ENCODE measurements at places on chromosomes 3 and 15. TPM values are rescaled to one million over a fixed set of nuclear protein-coding genes. Genes with fewer than 3 reads are reported as not detected.
A peak's percentile ranks its signal among the peaks of the same experiment; 100 is the strongest.

Gene MYL3
- polyA plus RNA-seq = 39.3 TPM

Gene FBXL22
- not detected for polyA plus RNA-seq

Gene MAGI1
- 10.0 TPM for polyA plus RNA-seq

Gene FAM43A
- polyA plus RNA-seq = 9.8 TPM

GRCh38 chr15:63971904-63972303 is 74.4 kb downstream of the DAPK2 start:
- H3K36me3 ChIP-seq = peaks cover 3% of the 10 kb centered on the region
- H3K27ac ChIP-seq = peak overlapping the region; percentile 90
- DNase-seq = no peak
- peaks cover 29% of the 10 kb centered on the region for H3K4me1 ChIP-seq

DNA sequence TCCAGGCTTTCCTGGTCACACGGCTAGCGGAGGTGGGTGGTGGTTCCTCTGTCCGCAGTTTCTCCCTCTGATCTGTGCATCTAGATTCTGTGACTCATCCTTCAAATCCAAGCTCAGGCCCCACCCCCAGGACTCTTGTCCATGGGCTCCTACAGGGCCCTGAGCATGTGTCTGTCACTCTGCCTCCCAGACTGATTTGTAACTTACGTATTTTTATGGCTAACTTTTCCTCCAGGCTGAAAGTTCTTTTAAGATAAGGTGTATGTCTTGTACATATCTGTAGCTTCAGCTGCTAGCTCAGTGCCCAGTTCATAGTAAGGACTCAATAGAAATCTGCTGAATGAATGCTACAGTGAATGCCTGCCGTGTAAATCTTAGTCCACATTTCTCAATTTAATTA is 8.0 kb downstream of the ESYT3 start:
- peak overlapping the region; percentile 10 for H3K27ac ChIP-seq
- H3K4me3 ChIP-seq = no peak overlapping the region
- H3K27me3 ChIP-seq = no peaks in the 10 kb centered on the region
- H3K4me1 ChIP-seq = no peaks in the 10 kb centered on the region
- H3K36me3 ChIP-seq = no peaks in the 10 kb centered on the region

GRCh38 chr3:144141074-144141473 is 169.5 kb downstream of the DIPK2A start:
- H3K36me3 ChIP-seq = no peaks in the 10 kb centered on the region
- no peak overlapping the region for H3K27ac ChIP-seq
- H3K27me3 ChIP-seq = no peaks in the 10 kb centered on the region

DNA sequence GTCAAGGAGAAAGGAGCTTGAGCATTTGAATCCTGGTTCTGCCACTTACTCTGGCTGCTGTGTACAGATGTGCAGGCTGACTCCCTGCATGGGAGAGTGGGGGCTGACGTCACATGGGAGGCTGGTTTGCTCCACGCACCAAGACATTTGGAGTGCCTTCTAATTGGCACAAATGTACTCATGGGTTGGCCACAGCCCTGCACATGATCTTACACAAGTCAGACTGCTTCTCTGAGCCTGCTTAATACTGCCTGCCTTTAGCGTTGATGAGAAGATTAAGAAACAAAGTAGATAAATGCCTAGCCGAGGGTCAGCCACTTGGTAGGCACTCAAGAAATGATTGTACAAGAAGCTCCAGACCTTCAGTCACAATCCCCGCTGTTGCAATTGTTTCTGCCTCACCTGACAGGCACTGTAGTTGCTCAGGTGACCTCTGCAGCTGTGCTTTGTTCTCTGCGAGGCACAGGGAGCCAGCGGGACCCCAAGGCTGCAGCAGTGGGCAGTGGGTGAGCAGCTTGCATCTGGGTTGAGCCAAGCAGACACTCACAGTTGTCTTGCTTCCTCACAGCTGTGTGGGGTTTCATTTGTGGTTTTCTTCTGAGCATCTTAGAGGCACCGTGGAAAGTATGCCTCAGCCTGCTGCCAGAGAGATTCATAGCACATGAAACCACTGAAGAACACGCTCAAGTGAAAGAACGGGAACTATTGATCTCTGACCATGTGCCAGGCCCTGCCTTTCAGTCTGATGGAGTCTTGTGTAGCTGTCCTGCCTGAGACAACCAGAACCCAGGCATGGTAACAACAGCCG is 33.1 kb downstream of the GRK7 start:
- peak overlapping the region; percentile 22 for H3K27ac ChIP-seq
- no peaks in the 10 kb centered on the region for H3K27me3 ChIP-seq
- H3K4me3 ChIP-seq = no peak overlapping the region
- peak; percentile 46 for DNase-seq
- H3K4me1 ChIP-seq = no peaks in the 10 kb centered on the region

DNA sequence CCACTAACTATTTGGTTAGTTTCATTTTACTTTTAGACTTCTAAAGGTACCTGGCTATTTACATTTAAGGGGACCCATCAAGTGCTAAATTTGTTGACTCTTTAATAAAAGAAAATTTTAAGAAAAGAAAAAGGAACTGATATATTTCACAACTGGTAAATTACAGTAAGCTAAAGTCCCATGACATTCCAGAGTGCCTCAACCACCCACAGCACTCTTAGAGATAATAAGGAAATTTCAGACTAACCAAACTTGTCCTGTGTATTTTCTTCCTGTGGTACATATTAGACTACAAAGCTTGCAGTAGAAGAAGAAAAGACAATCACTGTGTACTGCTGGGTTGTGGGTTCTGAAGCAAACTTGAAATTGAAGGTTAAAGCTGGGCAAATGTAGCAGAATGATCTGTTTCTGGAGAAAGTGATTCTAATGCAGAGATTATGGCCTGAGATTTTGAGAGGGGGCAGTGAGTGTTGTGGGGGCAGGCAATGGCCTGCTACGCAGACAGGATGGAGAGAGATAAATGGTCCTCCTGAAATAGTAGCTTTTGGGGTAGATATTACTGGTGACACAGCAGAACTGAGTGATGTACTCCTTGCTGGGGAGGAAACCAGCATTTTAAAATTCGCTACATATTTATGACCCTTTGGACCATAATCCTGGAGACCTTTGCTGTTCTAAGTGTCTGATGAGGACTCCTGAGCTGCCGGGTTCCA is 24.5 kb upstream of the MFSD1 start:
- no peaks in the 10 kb centered on the region for H3K4me1 ChIP-seq
- peak overlapping the region; percentile 72 for H3K27ac ChIP-seq
- no peaks in the 10 kb centered on the region for H3K36me3 ChIP-seq
- no peaks in the 10 kb centered on the region for H3K27me3 ChIP-seq
- DNase-seq = no peak

GRCh38 chr15:78875107-78875914 is 2.6 kb downstream of the MORF4L1 start:
- H3K4me3 ChIP-seq = peak overlapping the region; percentile 16
- no peaks in the 10 kb centered on the region for H3K27me3 ChIP-seq
- DNase-seq = no peak
- peaks cover 9% of the 10 kb centered on the region for H3K36me3 ChIP-seq
- H3K27ac ChIP-seq = no peak overlapping the region
- peaks cover 21% of the 10 kb centered on the region for H3K4me1 ChIP-seq

- H3K4me3 ChIP-seq = no peak overlapping the region
- H3K4me1 ChIP-seq = no peaks in the 10 kb centered on the region
- DNase-seq = peak; percentile 89
- no peaks in the 10 kb centered on the region for H3K27me3 ChIP-seq
These were observed 1.3 kb upstream of the PIGZ start for GRCh38 chr3:196969660-196970546.

DNA sequence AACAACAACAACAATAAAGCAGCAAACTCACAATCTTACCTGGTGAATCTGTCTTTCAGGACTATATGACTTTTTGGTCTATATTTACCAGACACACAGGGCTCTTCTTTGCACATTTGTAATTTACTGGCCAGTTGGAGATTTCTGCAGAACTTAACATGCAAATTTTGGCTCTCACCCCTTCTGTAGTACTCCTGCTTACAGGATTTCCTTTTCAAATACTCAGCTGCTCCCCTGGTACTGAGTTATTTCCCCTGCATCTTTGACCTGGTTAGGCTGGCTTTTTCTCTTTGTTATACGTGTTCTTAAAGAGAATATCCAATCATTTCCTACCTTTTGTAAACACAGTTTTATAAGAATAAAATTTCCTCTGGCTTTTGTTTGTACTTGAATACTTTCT is 228.0 kb downstream of the MBNL1 start:
- no peaks in the 10 kb centered on the region for H3K36me3 ChIP-seq
- no peak overlapping the region for H3K27ac ChIP-seq
- DNase-seq = no peak
- no peaks in the 10 kb centered on the region for H3K4me1 ChIP-seq
- no peaks in the 10 kb centered on the region for H3K27me3 ChIP-seq

GRCh38 chr3:120708408-120708807 is 26.4 kb upstream of the HGD start:
- no peaks in the 10 kb centered on the region for H3K4me1 ChIP-seq
- H3K4me3 ChIP-seq = no peak overlapping the region
- peaks cover 3% of the 10 kb centered on the region for H3K36me3 ChIP-seq
- no peaks in the 10 kb centered on the region for H3K27me3 ChIP-seq
- no peak for DNase-seq
- H3K27ac ChIP-seq = no peak overlapping the region

- DNase-seq = no peak
- H3K36me3 ChIP-seq = no peaks in the 10 kb centered on the region
- no peaks in the 10 kb centered on the region for H3K27me3 ChIP-seq
- H3K4me1 ChIP-seq = no peaks in the 10 kb centered on the region
- H3K27ac ChIP-seq = no peak overlapping the region
- no peak overlapping the region for H3K4me3 ChIP-seq
These were observed 14.9 kb upstream of the STX19 start for GRCh38 chr3:94043285-94043684.

DNA sequence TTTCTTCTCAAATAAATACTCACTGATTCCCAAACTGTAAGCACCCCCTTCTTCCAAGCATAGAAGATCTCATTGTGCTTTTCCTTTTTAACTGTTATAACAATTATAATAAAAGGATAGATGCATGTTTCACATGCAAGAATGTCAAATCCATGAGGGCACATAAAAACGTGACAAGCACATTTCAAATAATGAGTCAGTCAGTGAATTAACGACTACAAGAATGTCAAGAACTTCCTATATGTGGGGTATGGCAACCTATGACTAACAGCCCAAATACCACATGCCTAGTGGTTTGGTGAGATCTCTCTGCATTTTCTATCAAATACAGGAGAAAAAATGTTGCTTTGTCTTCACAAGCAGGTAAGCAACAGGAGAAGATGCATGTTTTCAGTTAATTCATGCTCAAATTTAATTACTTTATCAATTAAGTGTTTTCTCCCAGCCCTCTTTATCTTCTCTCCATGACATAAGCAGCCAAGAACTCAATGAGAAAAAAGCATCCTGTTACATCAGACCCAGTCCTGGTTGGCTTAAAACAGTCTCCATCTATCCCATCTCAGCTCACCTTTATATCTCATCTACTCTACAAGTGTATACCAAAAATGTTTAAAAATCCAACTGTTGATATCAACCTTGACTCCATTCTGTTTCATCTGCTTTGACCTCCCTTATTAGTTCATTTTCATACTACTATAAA is 181.5 kb upstream of the LMCD1 start:
- no peaks in the 10 kb centered on the region for H3K27me3 ChIP-seq
- H3K4me3 ChIP-seq = no peak overlapping the region
- no peaks in the 10 kb centered on the region for H3K36me3 ChIP-seq

DNA sequence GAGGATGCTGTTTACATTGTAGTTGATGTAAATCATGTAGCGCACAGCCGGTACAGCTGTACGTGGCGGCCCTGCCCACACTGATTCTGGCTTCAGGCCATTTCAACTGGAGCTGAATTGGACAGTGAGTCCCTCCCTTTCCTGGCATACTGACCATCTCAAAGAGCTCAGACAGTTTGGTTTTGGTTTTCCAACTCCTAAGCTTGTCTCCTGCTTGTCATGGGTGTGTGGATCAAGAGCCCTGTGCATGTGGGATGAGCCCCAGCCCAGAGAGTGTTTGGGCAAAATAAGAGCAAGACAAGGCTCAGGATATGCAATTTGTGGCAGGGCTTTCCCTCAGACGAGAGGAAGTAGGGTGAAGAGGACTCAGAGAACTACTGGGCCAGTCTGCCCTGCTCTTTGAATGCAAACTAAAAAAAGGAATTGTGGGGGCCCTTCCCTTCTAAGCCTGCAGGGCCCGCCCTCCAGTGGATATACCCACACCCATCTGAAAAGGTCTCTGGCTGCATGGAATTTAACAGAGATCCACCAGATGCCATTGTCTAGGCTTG is 13.3 kb downstream of the ITGA11 start:
- peak; percentile 47 for DNase-seq
- no peaks in the 10 kb centered on the region for H3K36me3 ChIP-seq
- H3K4me3 ChIP-seq = no peak overlapping the region
- H3K27ac ChIP-seq = no peak overlapping the region
- no peaks in the 10 kb centered on the region for H3K4me1 ChIP-seq
- H3K27me3 ChIP-seq = no peaks in the 10 kb centered on the region

GRCh38 chr3:72536206-72536877 is 311.9 kb downstream of the SHQ1 start:
- H3K4me1 ChIP-seq = no peaks in the 10 kb centered on the region
- DNase-seq = no peak
- H3K4me3 ChIP-seq = no peak overlapping the region

DNA sequence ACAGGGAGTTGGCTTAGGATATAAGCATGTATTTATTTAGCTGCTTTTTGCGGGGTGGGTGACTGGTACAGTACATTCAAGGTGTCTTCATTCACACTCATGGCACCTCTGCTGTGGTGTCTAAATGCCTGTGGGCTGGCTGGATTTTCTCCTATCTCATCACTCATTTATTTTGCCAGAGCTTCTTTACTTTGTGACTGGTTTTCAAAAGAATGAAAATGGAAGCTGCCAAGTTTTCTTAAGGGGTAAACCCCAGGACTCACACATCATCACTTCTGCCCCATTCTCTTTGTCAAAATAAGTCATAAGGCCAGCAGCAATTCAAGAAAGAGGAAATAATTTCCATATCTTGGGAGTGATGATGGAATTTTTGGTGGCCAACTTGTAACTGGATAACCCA is 493.4 kb upstream of the ALCAM start:
- no peaks in the 10 kb centered on the region for H3K36me3 ChIP-seq
- DNase-seq = no peak
- H3K4me1 ChIP-seq = no peaks in the 10 kb centered on the region
- no peak overlapping the region for H3K4me3 ChIP-seq
- H3K27ac ChIP-seq = no peak overlapping the region

DNA sequence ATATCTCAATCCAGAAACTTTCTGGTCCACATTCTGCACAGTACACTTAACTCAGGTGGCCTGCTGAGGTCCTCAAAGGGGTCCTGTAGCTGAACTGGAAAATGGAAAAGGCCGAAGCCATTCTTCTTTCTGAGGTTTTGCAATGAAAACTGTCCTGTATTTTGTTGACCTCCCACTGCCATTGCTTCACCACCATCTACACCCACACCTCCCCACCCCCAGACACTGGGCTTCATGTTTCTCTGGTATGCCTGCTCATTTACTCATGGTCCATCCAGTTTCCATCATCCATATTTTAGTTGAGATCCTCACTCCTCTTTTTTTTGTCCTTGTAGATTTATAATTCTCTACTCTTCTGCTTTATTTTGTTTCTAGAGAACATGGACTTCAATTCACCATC is 115.7 kb upstream of the SLC24A5 start:
- no peaks in the 10 kb centered on the region for H3K36me3 ChIP-seq
- no peak for DNase-seq
- no peak overlapping the region for H3K4me3 ChIP-seq
- no peaks in the 10 kb centered on the region for H3K27me3 ChIP-seq

Measured in small intestine (tissue), 16 donors.